Urinary bladder (tissue), 4 donors: ENCODE measurements at places on chromosomes 4 and X. TPM values are rescaled to one million over a fixed set of nuclear protein-coding genes. Genes with fewer than 3 reads are reported as not detected.

Gene RAB39B
- polyA plus RNA-seq: 0.29 TPM

Gene RS1
- not detected for polyA plus RNA-seq

Gene RHOXF2B
- polyA plus RNA-seq: not detected

Gene UGT8
- 0.16 TPM for polyA plus RNA-seq

Gene RHOH
- polyA plus RNA-seq: 3.2 TPM

Gene GBA3
- 0.04 TPM for polyA plus RNA-seq

Gene C4orf51
- not detected for polyA plus RNA-seq

Gene RAB33A
- polyA plus RNA-seq: 2.4 TPM

DNA sequence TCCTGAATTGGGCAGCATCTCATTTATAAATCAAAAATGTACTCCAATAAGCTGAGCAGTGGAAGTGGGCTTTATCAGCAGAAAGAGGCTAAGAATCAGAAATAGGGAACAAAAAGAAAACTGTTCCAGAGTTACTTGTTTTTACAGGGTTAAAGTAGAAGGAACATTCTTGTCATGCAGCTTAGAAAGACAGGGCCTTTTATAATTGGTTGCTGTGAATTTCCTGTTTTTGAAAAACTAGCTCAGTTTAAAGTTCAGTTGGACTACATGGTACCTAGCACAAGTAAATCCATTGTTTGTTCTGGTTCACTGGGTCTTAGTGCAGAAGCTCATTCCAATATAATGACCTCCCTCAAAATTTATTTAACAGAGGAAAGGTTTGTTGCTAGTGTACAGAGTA is 200.8 kb downstream of the GRIA2 start:
- DNase-seq: no peak

GRCh38 chrX:39008549-39008948 is 207.3 kb downstream of the MID1IP1 start:
- no peak for DNase-seq

GRCh38 chr4:126748736-126749135 is 884.0 kb upstream of the INTU start:
- no peak for DNase-seq

DNA sequence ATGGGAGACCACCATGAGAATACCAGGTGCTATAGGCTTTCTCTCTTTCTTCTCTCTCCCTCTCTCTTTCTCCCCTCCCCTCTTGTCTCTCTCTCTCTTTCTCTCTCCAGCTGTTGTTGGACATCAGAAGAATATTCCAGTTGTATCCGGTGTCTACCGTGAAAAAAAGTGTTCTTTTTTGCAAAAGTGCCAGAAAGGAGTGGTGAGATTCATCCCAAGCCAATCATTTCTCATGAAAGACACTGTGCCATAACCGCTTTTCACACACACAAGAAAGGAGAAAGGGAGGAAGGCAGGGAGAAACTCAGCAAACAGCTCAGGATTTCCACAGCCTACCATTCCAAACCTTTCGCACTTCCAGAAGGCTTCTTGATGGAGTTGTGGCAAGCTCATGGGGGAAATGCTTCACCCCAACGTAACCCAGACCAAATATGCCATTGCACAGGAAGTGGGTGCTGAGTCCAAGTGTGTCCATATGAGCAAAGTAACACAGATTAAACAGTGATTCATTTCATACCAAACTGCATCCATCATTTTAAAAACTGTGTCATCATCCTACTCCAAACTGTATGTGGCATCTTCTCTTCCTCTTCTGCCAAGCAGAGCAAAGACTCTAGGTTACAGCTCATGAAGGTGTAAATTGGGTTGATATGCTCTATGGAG is 224.0 kb downstream of the APBB2 start:
- DNase-seq: no peak

DNA sequence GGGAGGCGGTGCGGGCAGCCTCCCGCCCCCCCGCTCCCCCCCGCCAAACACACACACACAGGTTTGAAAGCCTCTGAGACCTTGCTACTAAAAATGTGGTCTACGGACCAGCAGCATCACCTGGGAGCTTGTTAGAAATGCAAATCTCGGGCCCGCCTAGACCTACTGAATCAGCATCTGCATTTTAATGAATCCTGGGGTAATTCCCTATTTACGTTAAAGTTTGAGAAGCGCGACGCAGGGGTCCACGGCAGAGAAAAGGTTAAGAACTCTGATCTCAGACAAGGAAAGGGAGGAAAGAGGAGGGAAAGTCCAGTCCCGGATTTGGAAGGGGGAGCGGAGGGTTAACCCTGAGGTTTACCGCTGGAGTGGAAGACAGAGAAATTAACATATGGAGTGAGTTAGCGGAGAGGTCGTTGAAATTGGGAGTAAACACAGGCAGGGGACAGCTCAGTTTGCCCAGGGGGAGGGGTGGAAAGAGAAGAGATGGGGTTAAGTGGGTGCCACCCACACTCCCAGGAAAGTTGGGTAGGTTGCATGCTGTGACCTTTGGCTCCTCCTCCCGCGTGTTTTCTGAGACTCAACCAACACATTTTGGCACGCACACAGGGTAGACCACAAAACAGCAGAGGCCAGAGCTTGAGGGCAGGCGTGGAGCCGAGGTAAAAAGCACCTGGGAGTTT is 483.6 kb downstream of the BCOR start:
- DNase-seq: no peak

DNA sequence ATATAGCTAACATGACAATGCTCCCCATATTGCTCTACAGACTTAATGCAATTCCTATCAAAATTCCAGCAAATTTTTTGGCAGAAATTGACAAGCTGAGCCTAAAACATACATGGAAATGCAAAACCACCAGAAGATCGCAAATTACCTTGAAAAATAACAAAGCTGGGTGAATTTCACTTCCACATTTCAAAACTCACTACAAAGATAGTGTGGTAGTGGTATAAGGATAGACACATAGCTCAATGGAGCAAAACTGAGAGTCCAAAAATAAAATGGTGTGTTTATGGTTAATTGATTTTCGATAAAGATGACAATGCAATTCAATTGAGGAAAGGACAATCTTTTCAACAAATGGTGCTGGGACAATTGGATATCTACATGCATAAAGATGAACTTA is 65.8 kb downstream of the SLC9A7 start:
- no peak for DNase-seq

DNA sequence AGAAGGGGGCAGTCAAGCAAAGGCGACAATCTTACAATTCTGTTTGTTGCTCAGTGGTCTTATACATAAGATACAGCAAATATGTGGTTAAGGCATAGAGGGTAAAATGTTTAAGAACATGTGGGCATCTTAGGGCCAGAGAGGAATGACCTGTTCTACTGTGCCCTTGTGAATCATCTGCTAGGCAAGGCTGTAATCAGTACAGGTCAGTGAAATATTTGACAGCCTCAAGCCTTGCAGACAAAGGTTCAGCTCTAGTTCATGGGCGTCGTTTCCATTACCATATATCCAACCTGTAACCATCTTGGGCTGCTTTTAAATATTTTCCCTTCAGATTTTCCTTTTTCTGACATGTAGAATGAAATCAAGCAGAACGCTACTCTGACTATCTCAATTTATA is 37.3 kb downstream of the AGA start:
- no peak for DNase-seq

DNA sequence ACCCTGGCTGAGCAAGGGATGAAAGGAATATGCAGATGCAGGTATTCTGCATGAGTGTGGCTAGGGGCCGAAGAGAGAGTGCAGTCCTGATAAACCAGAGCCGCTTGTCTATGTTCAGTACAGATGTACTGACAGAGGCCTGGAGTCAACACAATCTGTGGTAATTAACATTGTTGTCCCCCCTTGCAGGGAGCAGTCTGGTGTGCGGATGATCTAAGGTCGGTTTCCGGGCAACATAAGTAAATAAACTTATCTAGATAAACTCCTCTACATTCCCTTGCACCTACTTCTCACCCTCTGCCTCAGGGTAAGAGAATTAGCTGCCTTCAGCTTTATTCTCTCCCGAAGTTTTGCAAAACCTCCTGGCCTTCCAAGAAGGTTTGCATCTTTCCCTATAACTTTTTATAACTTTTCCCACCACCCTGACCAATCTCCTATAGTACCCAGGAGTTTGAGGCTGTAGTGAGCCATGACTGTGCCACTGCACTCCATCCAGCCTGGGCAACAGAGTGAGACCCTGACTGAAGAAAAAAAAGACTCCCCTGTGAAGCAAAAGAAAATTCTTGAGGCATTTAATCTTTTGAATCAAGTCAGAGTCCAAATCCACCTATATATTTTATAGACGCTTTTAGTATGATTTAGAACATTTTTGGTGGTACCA is 26.6 kb downstream of the SNX25 start:
- no peak for DNase-seq

DNA sequence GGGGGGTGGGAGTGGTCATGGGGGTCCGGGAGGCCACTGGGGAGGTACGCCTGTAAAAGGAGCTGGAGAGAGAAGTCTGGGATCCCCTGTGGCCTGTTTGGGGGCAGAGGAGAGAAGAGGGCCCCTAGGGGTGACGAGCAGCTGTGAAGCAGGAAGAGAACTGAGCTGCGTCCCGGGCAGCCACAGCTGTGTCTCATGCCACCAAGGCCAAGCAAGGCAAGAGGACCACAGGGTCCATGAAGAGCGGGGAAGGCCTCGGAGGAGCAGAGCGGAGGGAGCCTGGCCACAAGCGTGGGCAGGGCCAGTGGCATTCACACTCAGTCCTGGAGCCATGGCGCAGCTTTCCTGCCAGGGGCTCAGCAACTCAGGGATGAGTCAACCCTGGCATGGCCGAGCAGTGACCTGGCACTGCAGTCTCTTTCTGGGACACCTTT is 13.6 kb upstream of the NAT8L start:
- DNase-seq: no peak

- no peak for DNase-seq
These were observed 44.8 kb upstream of the PPP2R2C start for GRCh38 chr4:6517171-6517570.

DNA sequence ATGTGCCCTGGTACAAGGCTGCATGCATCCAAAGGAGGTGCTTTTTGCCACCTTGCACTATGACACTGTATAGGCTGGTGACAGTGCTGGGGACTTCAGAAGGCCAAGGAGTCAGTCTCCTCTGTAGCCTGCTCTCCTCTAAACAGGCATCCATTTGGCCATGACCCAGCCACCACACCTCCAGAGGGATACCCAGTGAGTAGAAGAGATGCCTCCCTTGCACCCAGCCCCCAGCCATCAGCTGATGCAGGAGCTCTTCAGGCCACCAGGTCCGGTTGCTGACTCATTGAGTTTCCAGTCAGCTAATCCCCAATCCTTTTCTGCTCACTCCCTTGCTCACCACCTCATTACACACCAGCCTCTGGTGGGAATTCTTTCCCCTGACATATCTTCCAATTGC is 99.8 kb downstream of the PJA1 start:
- DNase-seq: no peak

DNA sequence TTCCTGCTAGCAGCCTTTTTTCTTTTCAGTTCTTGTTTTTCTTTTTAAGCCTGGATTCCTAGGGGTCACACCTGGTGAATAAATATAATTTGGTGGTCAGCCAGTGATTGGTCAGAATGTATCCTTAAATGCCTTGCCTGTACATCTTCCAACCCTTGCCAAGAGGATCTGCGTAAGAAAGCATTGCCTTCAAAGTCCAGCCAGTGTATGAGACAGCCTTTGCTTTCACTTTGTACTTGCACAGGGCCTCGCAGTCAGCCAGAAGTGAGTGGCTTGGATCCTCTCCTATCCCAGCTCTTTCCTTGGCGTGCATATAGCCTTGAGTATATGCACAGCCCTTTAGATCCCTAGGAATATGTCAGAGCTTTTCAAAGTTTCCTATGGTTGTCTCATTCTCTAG is 22.2 kb downstream of the KANTR start:
- DNase-seq: no peak

GRCh38 chr4:51918251-51918650 is 75.3 kb downstream of the DCUN1D4 start:
- DNase-seq: no peak

- DNase-seq: no peak
These were observed 30.6 kb upstream of the NSUN7 start for GRCh38 chr4:40719008-40719623.

GRCh38 chr4:150583287-150584110 is 1.5 kb downstream of the MAB21L2 start:
- no peak for DNase-seq

- no peak for DNase-seq
These were observed 15.5 kb downstream of the UBA6 start for GRCh38 chr4:67685532-67685859.

- no peak for DNase-seq
These were observed 62.7 kb upstream of the GDPD2 start for GRCh38 chrX:70360366-70360765.

- DNase-seq: no peak
These were observed 105.7 kb upstream of the CXorf66 start for GRCh38 chrX:140071037-140071436.
